Activated T-cell treated with anti-CD3 and anti-CD28 coated beads, Interleukin-2, amount 50 U/mL, for 72 hours (primary cell): ENCODE measurements at places on chromosomes 1 and 21. TPM values are rescaled to one million over a fixed set of nuclear protein-coding genes. Genes with fewer than 3 reads are reported as not detected.

GLRX2 gene
- total RNA-seq, result 22.7 TPM

DNA sequence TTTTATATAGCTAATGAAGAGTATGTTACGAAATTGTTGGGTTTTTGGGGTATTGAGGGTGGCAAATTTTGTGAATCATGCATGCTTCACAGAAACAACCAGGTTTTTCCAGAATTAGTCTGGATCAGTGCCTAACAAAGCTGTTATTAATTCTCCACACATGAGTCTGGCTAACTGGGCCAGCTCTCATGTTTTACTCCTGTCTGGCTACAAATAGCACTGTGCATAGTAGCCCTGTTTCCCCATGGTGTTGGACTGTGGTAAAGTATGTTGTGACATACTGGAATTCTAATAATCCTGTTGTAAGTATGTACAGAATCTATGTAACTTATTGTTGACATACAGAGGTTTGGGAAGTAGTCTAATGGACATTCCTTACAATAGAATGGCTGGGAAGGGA lies 35.8 kb downstream of the S100B start:
- H3K36me3 ChIP-seq, result peaks cover 39% of the 10 kb centered on the region
- DNase-seq, result no peak
- H3K27ac ChIP-seq, result no peak overlapping the region
- H3K4me1 ChIP-seq, result peaks cover 12% of the 10 kb centered on the region
- no peak overlapping the region for H3K4me3 ChIP-seq

DNA sequence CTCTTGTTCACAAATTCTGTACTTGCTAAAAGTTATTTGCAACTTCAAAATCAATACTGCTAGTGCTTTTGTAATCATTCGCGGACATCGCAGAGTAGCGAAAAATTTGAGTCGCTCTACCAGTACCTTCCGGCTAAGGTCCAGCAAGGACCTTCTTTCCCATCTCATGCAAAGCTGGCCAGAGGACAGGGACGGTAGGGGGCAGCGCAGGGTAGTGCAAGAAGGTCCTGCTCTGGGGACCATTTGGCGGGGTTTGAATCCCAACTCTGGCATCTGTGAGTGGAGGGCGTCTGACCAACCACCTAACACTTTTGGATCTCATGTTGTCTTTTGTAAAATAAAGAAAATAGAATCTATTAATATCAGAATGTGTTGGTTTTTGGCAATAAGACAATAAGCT lies 258.3 kb downstream of the SPATA17 start:
- H3K4me3 ChIP-seq, result no peak overlapping the region
- no peaks in the 10 kb centered on the region for H3K4me1 ChIP-seq
- H3K36me3 ChIP-seq, result no peaks in the 10 kb centered on the region
- H3K27me3 ChIP-seq, result no peaks in the 10 kb centered on the region
- no peak overlapping the region for H3K27ac ChIP-seq

GRCh38 chr1:11729498-11730428 lies 6.2 kb upstream of the AGTRAP start:
- no peaks in the 10 kb centered on the region for H3K36me3 ChIP-seq
- no peak overlapping the region for H3K27ac ChIP-seq
- DNase-seq, result no peak

TMEM52 gene
- 1.0 TPM for total RNA-seq

GRCh38 chr21:44489962-44490361 lies 34.7 kb downstream of the LRRC3 start:
- no peak overlapping the region for H3K27ac ChIP-seq
- H3K4me1 ChIP-seq, result peaks cover 4% of the 10 kb centered on the region
- peaks cover 13% of the 10 kb centered on the region for H3K36me3 ChIP-seq
- peaks cover 6% of the 10 kb centered on the region for H3K27me3 ChIP-seq
